HT-29 (cell line): ENCODE measurements at places on chromosomes 1 and 21.

DNA sequence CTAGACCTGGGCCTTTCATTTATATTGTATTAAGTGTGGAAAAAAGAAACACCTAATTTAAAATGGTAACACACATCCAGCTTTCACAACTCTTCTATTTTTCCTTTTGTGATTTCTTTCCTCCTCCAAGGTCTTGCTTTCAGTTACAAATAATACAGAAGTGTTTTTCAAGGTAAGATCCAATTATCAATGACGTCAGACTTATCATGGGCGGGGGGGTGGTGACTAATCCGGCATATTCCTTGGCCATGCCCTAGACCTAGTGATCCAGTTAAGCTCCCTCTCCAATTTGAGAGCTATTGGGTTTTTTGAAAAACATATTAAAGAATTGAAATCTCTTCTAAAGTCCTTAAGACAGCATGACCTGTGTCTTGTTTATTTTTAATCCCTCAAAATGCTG is 669.9 kb upstream of the NR5A2 start:
- DNase-seq: no peak

DNA sequence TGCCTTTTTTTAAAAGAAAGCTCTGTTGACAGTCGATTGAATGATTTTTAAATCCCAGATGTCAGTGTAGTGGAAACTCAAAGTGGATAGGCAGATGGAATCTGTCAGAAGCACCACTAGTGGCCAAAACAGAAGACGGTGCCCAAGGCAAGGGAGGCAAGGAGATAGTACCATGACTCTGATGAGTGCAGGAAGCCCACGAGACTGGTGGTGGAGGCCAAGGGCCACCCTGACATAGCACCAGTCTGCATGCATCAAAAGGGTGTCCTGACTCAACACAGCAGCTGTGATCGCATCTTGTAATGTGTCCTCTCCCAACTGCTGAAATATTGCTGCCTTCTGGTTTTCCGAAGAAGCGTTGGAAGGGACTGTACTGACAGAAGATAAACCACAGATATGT is 124.1 kb upstream of the PAPPA2 start:
- no peak for DNase-seq

DNA sequence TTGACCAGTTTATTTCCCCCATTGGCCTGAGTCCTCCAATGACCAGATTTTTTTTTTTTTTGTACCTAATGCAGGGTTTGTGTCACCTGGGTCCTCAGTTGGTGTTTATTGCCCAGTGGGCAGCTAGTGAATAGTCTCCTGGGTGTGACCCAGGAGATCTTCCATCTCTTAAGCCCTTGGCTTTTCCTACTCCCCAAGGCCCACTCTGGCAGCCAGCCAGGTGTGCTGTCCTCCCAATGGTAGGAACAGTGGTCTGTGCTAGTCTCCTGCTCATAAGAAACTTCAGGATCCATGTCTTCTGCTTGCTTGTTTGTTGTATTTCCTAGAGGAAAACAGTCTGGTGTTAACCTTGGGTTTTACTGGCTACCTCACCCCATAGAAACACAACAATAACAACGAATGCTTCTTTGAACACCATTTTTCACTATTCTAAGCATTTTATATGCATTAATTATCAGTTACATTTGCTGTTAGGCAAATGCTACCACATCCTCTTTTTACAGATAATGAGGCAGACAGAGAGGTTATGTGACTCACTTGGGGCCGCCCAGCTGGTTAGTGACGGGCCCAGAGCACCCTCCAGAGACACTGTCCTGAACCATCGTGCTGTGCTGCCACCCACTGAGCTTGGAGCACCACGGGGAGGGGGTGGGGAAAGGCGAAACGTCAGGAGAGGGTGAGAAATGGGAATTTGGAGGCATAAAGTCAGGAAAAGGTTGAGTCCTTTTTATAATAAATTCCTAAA is 107.5 kb downstream of the HIVEP3 start:
- no peak for DNase-seq

GRCh38 chr1:58727364-58727763 is 27.5 kb upstream of the MYSM1 start:
- no peak for DNase-seq

DNA sequence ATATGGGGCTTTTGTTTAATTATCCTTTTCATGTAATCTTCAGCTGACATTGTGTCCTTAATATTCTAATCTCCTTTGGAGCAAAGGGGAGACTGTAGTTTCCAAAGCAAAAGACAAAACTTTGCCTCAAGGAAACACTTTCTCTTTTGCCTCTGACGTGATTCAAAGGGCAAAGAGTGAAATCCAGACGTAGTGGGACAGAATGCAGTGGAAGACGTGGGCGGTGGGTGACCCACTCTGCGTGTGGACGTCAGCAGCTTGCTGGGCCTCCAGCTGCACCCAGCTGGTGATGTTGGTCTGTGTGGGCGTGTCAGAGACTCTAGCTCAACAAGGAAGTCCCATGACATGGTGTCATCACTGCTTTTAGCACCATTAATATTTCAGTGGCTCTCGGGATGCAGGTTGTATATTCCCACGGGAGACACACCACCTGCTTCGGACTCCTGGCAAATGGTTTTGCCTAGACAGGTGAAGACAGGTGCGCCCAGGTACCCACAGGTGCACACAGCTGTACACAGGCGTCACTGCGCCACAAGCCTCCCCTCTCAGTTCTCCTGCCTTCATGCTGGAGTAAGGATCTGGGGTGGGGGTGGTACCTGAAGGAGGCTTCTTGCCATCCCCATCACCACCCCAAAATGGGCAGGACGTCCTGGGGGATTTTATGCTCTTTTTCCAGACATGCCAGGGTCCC is 292.1 kb upstream of the VAMP3 start:
- no peak for DNase-seq

DNA sequence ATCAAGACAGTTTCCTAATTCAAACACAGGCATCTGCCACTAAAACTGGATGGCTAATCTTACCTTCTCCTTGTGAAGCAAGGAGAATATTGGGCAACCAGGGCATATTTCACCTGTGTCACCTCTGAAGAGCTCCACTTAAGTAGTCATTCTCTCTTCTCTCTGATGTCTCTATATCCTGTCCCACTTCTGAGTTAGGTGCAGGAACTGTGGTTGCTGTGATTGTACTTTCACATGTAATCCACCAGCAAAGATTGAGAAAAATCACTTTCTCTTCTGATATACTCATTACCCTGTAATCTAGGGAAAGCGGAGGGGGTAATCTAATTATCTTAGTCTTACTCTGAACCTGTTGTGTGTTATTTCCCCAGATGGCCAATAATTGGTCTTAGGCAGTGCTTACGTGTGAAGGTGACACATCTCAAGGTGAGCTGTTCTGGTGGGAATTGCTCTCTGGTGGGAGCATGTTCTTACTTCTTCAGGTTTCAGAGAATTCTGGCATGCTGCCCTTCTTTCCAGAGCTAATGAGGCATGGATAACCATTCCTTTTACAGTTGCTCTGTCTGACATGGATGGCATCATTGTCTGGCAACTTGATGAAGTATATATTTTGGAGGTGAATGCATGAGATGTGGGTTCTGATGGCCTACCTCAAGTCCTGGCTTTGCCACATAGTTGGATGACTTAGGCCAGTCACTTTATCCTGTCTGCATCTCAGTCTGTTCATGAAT is 12.0 kb downstream of the XCL2 start:
- no peak for DNase-seq

GRCh38 chr1:156527584-156527983 is 27.0 kb upstream of the MEF2D start:
- no peak for DNase-seq

DNA sequence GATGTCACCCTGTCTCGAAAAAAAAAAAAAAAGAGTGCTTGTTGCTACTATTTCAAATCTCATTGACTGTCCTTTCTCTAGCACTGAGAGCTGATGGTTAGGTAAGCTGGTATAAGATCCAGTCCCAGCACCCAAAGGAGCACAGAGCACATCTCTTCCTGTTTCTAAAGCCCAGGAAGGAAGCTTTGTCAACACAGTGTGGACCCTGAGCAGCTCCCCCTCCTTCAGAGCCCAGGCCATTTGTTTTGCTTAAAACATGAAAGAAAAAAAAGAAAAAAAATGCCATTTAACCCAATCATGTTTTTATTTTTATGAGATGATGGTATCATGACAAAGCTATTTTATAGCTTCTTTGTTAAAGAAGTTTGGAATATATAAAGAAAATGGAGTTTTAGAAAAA is 184.1 kb upstream of the DUSP10 start:
- DNase-seq: no peak

DNA sequence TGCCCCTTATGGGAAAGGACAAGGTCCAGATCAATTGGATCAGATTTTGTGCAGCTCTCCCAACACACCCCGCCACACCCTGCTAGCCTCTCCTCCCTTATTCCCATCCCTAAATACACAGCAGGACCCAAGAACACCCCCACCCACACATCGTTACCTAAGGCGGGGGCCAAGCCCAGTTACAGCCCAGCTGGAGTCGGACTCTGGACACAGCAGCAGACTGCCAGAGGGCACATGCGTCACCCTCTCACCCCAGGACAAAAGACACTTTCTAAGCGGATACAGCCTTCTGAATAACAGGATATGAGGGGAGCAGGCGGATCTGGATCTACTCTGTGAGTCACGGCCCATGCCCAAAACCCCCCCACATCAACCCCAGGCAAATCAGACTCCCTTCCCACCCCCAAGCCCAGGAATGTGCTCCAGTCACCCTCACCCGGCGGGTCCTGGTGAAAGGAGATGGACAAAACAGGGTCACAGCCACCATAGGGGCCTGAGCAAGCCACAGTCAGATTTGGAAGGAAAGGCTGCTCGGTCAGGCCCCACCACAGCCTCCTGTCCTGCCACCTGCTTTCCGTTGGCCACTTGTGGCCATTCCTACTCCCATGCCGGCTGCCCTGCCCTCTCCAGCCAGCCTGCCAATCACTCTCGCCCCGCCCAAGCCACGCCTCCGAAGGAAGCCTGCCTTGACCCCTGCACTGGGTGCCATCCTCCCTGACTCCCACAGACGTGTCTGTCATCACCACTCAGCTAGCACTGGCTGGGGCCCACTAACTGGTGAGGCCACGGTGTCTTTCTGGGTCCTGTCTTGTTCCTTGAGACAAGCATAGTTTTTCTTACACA is 4.0 kb downstream of the S100A16 start:
- DNase-seq: peak; percentile 83

GRCh38 chr1:89405275-89405929 is 41.5 kb downstream of the GBP6 start:
- DNase-seq: no peak

GRCh38 chr1:217244971-217245370 is 385.9 kb downstream of the GPATCH2 start:
- no peak for DNase-seq

DNA sequence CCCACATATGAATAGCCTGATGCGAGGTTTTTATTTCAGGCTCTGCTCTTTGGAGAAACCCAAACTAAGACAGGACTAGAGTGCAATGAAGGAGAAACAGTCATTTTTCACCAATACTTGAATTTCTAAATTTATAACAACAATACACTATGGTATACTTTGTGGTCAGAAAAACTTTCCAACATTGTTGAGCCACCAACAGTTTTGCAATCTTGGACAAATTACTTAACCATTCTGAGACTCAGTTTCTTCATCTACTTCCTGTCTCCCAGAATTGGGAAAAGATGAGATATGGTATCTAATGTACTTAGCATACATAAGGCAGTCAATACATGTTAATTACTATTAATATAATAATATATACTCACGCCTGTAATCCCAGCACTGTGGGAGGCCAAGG is 519.8 kb upstream of the PLXNA2 start:
- no peak for DNase-seq

DNA sequence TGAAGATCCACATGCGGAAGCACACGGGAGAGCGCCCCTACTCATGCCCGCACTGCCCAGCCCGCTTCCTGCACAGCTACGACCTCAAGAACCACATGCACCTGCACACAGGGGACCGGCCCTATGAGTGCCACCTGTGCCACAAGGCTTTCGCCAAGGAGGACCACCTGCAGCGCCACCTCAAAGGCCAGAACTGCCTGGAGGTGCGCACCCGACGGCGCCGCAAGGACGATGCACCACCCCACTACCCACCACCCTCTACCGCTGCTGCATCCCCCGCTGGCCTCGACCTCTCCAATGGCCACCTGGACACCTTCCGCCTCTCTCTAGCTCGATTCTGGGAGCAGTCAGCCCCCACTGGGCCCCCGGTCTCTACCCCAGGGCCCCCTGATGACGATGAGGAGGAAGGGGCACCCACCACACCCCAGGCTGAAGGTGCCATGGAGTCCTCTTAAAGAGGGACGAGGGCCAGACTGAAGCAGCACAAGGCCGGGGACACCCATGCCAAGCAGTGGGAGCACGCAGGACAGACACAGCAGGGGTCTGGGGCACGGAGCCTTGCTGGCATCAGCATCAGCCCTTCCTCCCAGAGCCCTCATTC is 13.7 kb downstream of the ZBTB7B start:
- DNase-seq: no peak

DNA sequence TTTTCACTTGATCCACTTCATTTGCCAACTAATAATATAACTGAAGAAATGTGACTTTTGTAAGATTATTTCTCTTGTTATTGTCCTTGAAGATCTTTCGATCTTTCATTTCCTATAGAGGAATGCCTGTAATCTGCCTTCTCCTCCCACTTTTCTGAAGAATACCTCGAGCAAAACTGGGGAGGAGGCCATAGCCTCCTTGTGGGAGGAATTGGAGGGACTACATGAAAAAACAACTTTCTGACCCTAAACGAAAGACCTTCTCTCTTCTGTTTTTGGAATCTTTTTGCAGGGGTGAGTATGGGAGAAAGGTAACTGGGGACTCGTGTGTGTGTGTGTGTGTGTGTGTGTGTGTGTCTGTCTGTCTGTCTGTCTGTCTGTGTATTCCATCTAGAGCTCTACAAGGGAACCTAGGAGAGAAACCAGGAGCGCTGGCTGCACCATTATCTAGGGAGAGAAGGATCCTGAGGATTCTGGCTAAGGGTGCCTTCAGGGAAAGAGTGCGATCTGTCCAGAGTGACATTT is 32.4 kb upstream of the MAB21L3 start:
- no peak for DNase-seq

GRCh38 chr21:25848309-25848708 is 113.5 kb downstream of the GABPA start:
- DNase-seq: no peak

DNA sequence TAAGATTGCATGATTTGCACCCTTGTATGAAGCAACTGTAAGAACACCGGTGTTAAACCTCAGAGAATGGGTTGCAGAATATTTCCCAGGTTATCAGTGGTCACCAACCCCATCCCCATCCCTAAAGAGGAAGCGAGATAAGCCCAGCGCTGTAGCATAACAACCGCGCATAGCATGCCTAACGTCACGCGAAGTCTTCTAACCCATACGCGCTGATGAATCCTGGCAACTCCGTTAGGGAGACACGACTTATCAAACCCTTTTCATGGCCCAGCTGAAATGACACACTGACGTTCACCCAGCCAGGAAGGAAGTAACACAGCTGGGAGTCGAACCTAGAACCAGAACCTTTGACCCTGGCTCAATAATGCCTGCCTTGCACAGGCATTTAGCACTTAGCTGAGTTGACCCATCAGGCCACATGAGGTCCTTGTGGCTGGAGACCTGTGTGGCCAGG is 24.2 kb downstream of the TMEM51 start:
- DNase-seq: no peak

DNA sequence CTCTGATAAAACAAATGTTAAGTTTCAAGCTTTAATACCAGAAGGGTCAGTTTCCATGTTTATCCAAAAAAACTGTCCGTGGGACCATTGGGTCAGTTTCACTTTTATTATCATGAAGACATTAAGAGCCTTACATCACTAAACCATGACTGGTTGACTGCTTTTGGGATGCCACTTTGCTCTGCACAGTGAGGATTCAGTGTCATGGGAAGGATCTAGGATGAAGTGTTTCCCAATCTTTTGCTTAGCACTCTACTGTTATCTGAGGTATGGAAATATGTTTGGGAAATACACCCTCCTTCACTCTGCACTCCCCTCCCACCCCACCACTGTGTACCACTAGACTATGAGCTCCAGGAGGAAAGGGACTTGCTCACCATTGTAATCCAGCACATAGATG is 16.3 kb downstream of the RPS6KC1 start:
- no peak for DNase-seq
